ENCODE measurements at places on chromosomes 4 and X. TPM values are rescaled to one million over a fixed set of nuclear protein-coding genes. Genes with fewer than 3 reads are reported as not detected.

DNA sequence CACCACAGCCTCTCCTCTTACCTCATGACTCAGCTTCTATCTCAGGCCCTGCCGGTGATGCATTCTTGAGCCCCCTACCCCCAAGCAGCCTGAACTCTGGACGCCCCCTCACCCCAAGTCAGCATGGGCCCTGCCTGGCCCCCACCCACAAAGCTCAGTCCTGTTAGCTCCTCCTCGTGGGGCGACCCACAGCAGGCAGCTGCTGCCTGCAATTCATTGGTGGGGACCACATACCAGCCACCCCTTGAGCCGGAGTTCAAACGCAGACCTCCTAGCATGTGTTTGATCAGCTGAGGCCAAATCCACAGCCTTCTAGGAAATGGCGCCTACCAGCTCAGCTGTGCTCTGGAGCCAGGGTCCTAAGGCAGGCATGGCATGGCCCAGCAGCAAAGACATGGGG lies 111.8 kb downstream of the EFNB1 start:
- DNase-seq, result no peak

GRCh38 chr4:951594-952468 lies 19.6 kb downstream of the TMEM175 start:
- no peak for DNase-seq

DNA sequence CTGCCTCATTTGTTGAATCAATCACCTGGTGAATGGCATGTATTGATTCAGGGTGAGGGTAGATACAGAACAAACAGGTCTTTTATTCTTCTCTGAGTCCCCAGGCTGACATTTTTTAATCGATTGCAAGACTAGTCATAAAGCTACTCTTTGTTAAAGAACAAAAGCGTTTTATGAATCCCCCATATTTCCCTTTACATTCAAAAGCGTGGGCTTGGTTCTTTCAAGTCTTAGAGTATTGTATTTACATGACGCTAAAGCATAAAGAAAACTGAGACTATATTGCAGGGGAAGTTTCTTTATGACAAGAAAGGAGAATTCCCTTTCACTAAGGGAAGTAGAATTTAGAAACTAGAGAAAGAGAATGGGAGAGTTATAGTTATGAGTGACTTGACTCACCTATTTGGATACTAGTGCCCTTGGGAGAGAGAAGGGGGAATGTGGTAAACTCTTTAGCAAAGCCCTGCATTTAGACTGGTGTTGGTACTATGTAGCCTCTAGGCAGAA lies 69.3 kb upstream of the PDE5A start:
- DNase-seq, result no peak

GRCh38 chr4:137627739-137628460 lies 95.6 kb upstream of the PCDH18 start:
- DNase-seq, result no peak

- DNase-seq, result no peak
These were observed 344.2 kb downstream of the GRIA2 start for GRCh38 chr4:157564771-157565170.

DNA sequence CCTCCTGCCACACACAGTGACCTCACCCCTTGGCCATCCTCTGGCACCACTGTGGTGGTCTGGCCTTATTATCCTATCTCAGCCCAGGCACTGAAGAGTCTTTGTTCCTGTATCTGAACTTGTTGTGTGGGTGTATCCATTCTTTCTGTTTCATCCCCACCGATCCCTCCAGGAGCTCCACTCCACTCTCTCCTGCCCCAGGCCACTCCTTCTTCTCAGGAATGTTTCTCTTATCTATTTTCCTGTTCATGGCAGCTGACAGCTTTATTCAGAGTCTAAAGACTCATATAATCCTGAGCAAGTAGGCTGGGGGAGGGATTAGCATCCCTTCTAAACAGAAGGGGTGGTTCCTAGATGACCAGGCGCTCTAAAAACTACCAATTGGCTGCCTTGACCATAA lies 150.0 kb downstream of the ANAPC10 start:
- DNase-seq, result no peak

CXCL8 gene
- 311 TPM for total RNA-seq

DNA sequence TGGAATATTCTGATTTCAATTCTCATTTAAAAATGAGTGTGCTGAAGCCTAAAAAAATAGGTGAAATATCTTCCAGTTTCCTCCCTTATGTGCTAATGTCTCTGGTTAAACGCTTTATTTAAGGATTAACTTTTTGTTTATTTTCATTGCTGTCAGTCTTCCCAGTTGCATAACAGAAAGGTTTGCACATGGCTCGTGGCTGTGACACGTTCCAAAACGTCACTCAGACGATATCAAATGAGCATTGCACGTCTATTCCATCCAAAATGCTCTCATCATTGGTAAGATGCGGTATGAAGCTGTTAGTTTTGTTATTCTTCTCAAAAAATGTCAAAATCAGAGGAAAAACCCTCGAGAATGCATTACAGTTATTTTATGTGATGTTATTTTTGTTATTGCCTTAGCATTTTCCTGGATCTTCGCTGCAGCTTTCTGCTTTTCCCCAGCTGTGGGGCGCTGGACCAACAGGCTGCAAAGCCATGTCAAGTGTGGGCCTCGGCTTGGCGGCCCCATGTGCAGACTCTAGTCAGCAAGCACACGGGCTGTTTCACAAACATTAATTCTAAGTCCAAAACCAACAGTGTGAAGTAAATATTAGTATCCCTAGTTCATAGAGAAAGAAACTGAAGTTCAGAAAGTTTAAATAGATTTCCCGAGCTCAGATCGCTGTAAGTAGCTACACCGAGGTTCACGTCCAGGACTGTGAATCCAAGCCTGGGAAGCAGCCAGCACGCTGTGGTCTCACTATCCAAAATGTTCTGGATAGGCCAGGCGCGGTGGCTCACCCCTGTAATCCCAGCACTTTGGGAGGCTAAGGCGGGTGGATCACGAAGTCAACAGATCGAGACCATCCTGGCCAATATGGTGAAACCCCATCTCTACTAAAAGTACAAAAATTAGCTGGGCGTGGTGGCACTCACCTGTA lies 793.4 kb upstream of the FRG1 start:
- DNase-seq, result no peak

SMARCAD1 gene
- 33.8 TPM for total RNA-seq

DNA sequence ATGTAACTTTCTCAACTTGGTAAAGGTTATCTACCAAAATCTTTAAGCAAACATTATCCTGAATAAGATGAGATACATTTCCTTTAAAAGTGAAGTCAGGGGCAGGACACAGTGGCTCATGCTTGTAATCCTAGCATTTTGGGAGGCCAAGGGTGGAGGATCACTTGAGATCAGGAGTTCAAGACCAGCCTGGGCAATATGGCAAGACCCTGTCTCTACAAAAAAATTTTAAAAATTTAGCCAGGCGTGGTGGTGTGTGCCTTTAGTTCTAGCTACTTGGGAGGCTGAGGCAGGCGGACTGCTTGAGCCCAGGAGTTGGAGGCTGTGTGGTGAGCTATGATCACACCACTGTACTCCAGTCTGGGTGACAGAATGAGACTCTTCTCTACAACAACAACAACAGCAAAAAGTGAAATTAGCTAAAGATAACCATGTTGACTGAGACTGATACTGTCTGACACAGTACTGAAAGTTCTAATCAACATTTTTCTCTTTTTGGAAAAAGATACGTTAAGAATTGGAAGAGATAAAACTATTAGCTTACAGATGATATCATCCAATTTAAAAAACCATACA lies 4.9 kb downstream of the DCAF16 start:
- DNase-seq, result no peak

GRCh38 chrX:437661-438390 lies 51.1 kb upstream of the PPP2R3B start:
- no peak for DNase-seq

- no peak for DNase-seq
These were observed 56.7 kb downstream of the CCKAR start for GRCh38 chr4:26433556-26433955.

FGFR3 gene
- total RNA-seq, result 0.79 TPM

PPA2 gene
- 79.9 TPM for total RNA-seq

- no peak for DNase-seq
These were observed 238.8 kb downstream of the CBR4 start for GRCh38 chr4:168771251-168771650.

TBC1D9 gene
- 75.9 TPM for total RNA-seq

FHL1 gene
- total RNA-seq, result 96.7 TPM
